ENCODE measurements at places on chromosomes 2 and 18.
A peak's percentile ranks its signal among the peaks of the same experiment; 100 is the strongest.

DNA sequence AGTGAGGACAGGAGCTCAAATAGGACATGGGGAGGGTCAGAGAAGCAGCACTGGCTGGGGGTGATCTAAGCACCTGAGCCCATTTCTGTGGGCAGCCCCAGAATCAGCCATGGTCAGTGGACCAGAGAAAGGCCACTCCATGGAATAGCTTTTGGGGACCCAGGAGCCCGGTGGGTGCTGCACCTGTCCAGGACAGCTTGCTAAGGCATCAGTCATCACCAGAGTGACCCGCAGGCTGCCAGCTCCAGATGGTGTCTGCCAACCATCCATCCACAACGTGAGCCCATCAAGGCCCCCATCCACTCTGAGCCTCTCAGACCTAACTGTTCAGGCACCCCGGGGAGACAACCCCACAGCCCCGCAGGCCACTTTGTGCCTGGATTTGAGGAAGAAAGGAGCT is 23.6 kb upstream of the COL6A3 start:
- no peak for DNase-seq

- DNase-seq: no peak
These were observed 43.0 kb downstream of the MEMO1 start for GRCh38 chr2:31967790-31968189.

GRCh38 chr2:215505044-215505786 is 69.3 kb upstream of the FN1 start:
- no peak for DNase-seq

- DNase-seq: no peak
These were observed 8.3 kb downstream of the ARHGAP28 start for GRCh38 chr18:6737833-6738232.

- DNase-seq: no peak
These were observed 1963.3 kb upstream of the PIK3C3 start for GRCh38 chr18:39991696-39992265.

DNA sequence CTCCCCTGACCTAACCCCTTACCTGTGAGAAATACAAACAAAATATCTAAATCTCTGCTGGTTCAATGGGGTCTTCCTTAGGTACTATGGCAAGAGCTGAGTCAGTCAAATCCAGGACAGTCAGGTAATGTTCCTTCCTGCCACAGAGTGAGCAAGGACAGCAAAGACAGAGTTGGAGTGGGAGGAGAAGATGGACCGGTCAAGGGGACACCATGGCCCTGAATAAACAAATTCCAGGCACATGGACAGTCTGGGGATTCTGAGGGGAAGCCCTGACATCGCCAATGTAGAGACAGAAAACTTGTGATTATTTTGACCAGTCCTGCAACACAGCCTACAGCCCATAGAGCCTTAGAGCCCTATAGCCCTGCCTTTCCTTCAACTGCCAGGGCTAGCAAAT is 42.8 kb downstream of the OLA1 start:
- no peak for DNase-seq

DNA sequence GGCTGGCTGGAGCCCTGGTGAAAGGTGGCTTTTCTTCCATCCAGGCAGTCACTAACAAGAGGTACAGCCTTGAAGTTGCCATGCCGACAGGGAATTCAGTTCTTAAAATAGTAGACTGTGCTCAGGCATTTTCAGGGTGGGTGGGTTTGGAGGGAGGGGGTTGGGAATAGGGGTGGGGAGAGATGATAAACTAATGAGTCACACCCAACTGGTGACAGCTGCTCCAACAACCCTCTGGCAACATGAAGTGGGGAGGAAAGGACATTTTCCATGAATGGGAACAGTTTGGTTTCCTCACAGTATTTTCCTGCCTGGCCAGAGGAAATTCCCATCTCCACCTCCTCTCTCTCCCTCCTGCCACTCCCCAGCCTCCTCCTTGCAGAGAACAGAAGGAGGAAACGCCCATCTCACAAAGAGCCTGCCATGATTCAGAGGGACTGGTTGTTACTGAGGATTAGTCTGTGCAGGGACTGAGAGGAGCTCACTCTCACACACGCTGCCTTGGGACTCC is 113.0 kb upstream of the SLC1A4 start:
- no peak for DNase-seq

GRCh38 chr2:43230951-43231827 is 4.8 kb upstream of the ZFP36L2 start:
- no peak for DNase-seq

GRCh38 chr2:128362176-128362888 is 43.7 kb upstream of the HS6ST1 start:
- no peak for DNase-seq

DNA sequence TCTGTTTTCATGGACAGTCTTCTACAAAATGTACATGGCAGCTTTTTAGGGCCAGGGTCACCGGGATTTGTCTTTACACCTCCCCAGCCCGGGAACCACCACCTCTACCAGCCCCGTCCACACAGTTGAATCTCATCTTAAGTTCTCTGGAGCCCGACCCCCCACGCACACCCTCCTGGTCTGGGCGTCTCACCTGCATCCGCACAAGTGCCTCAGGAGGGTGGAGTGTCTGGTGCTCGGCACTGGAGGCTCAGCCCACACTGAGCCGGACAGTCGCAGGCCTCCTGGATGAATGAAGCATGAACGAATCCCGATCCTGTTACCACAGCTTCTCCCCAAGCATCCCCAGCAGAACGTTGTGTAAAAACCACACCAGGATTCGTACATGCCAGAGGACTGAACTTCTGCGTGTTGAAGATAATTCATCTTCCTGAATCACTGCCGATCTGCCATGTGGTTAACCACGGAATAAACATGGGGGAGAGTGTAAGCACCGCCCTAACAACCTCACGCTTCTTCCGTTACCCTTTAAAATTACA is 162.0 kb downstream of the RTP5 start:
- DNase-seq: peak; percentile 11

DNA sequence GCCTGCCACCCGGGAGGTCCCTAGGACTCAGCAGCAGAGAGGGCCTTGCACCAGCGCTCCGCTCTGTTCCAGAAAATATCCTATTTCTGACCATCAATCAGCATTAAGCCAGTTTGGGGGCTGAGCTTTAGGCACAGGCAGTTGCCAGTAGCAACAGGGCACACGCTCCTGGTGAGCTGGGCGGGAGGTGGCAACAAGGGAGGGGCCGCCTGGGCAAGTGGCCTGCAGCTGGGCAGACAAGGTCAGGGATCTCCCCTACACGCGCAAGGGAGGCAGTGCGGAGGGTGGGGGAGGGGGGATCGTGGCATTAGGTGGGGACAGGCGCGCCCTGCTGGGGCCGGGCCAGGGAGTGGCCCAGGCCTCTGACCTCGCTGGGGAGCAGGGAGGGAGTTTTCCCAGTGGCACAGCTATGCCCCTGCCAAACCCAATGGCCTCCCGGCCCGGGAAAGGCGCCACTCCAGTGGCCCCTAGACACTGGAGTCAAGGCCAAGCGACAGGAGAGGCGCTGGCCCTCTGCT is 302.8 kb downstream of the NCKAP5 start:
- DNase-seq: no peak

- DNase-seq: no peak
These were observed 5.1 kb upstream of the EML4 start for GRCh38 chr2:42164046-42164445.

DNA sequence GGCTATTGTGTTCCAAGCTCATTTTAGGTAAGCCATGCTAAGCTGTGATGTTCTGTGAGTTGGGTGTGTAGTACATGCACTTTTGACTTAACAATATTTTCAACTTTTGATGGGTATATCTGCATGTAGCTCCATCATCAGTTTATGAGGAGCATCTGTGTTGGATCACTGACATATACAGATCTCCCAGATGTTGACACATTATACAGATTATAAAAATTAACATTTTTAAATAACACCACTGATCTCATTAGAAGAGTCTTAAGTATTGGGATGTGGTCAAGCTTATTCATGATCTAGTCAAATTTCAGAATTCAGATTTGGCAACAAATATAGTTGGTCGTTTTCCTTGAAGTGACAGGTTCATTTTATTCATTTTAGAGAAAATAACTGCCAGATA is 51.7 kb downstream of the CAB39 start:
- no peak for DNase-seq

DNA sequence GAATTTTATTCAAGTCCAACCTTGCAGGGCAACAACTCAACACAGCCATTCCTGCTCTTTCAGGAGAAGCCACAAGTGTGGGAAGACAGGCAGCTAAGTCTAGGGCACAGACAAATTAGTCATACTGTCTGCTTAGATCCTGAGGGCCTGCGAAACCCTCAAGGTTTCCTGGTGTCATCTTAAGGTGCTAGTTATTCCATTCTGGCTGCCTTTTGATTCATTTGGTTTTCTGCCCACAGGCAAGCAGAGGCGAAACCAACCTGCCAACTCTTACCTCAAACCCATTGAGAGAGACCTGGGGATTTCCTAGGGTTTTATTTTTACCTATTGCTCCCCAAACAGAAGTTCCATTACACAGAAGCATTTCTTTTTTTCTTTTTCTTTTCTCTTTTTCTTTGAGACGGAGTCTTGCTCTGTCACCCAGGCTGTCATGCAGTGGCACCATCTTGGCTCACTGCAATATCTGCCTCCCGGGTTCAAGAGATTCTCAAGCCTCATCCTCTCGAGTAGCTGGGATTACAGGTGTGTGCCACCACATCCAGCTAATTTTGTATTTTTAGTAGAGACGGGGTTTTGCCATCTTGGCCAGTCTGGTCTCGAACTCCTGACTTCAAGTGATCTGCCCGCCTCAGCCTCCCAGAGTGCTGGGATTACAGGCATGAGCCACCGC is 23.7 kb upstream of the SCYGR1 start:
- peak; percentile 71 for DNase-seq

DNA sequence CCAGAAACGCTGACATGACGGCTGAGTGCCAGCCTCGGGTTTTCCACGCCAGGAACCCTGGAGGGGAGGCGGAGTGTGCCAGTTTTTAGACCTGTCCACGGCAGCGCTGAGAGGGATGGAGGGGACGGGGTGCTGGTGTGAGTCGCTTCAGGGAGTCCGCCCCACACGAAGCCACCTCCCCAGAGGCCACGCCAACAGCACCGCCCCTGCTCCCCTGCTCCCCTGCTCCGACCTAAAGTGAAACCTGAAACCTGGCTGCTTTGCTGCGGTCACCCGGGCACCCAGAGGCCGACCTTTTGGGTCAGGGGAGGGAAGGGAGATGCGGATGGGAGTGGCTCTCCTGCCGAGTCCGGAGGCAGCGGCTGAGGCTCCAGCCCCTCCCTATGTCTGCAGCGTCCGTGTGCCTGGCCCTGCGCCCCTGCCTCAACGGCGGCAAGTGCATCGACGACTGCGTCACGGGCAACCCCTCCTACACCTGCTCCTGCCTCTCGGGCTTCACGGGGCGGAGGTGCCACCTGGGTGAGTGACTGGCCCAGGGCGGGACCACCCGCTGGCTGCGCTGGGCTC is 38.1 kb downstream of the SNED1 start:
- no peak for DNase-seq

DNA sequence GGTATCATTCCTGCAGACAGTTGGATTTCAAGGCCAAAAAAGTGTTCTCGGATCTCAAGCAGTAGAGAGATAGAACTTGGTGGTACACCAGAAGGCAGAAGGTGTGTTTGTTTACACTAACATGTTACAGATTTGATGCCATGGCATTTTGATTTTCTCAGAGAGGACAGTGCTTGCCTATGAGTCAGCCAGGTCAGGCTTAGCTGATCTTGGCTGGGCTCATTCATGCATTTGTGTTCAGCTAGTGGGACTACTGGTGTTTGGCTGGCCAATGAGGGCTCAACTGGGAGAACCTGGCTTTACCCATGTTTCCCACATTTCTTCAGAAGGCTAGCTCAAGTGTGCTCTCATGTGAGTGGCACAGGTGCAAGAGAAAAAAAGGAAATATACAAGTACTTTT is 162.0 kb downstream of the C1D start:
- no peak for DNase-seq

- DNase-seq: no peak
These were observed 89.5 kb upstream of the LMAN1 start for GRCh38 chr18:59448546-59448945.

DNA sequence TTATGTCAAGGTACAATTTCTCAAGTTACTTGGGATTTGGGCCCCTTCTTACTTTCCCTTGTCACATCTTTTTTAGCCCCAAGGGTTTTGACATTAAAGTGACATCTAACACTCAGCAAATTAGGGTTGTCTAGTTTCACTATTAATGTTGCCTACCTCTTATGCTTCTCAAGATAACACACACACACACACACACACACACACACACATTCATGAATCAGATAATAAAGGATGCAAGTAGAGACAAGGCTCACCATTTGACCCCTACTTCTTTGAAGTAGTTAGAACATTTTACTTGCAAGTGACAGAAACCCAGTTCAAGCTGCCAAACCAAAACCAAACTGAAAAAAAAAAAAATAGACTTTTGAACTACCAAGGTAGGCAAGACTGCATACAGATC is 138.8 kb downstream of the TRIB2 start:
- no peak for DNase-seq

DNA sequence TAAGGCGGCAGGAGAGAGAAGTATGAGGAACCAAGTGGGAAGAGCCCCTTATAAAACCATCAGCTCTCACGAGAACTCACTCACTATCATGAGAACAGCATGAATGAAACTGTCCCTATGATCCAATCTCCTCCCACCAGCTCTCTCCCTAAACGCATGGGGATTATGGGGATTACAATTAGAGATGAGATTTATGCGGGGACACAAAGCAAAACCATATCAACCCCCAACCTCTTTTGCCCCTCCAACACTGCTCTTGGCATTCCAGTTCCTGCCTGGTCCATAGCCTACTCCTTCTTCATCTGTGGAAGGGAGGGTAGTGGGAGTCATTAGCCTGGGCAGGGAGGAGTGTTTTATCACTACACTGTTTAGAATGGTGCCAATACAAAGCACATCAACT is 1.4 kb upstream of the EHD3 start:
- DNase-seq: no peak

- DNase-seq: no peak
These were observed 130.5 kb downstream of the TANC1 start for GRCh38 chr2:159098921-159099411.

GRCh38 chr2:124570872-124571271 is 545.8 kb downstream of the CNTNAP5 start:
- DNase-seq: no peak

GRCh38 chr2:221571551-221572218 is 419 bp downstream of the EPHA4 start:
- DNase-seq: no peak

GRCh38 chr2:233449081-233449901 is 95.0 kb downstream of the DGKD start:
- no peak for DNase-seq

DNA sequence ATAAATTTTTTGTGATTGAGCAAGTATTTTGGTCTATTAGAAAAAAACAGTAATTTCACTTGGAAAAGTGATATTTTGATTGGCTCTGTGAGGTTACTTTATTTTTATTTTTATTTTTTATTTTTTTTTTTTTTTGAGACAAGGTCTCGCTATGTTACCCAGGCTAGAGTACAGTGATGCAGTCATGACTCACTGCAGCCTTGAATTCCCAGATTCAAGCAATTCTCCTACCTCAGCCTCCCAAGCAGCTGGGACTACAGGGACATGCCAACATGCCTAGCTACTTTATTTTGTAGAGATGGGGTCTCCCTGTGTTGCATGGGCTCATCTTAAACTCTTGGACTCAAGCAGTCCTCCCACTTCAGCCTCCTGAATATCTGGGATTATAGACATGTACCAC is 60.9 kb upstream of the MGAT5 start:
- no peak for DNase-seq
